Neural crest cell (in vitro differentiated cells): ENCODE measurements at places on chromosomes 2 and 18. TPM values are rescaled to one million over a fixed set of nuclear protein-coding genes. Genes with fewer than 3 reads are reported as not detected.

The RFTN2 gene
- 16.0 and 20.6 TPM in 2 replicates for total RNA-seq

The TIMM21 gene
- 42.4 and 43.8 TPM in 2 replicates for total RNA-seq

The COLEC11 gene
- total RNA-seq = not detected in 2 replicates

The SPP2 gene
- not detected in 2 replicates for total RNA-seq

The MC5R gene
- total RNA-seq = not detected in 2 replicates
